ENCODE measurements at places on chromosomes 3 and 15.

GRCh38 chr15:74312445-74313007 lies 54.9 kb downstream of the CYP11A1 start:
- DNase-seq, result no peak

DNA sequence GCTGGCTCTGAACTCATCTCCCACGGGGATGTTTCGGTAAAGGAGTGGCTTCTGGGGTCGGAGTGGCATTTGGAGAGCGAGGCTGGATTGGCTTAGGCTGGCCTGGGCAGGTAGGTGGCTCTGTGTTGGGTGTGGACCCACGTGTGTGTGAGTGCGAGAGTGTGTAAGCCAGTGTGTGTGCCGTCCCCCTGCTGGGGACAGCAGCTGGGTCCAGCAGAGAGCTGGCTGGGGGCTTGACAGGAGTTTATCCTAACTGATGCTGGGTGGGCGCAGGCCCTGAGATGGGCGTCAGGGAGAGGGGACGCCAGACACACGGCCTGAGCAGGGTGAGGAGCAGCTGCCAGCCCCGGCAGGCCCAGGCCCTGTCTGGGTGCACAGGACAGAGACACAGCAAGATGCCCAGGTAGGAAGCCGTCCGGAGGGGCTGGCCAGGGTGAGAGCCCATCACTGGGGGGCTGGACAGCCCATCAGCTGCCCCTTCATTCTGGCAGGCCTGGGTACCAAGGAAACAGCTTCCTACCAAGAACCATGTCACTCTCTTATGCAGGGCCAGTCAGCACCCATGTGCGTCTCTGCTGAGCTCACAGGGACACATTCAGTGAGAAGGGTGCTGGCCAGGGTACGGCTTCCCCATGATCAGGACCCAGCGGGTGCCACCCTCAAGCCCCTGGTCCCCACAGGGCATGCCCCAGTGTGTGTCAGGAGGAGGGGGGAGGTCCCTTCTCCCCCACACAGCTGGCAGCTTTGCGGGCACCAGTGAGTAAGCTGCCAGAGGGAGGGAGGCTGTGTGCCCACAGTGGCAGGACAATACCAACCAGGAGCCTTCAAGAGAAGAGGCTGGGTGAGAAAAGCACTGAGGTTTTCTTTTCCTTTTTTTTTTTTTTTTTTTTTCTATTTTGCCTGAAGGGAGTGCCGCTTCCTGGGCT lies 1.1 kb downstream of the PAK6 start:
- DNase-seq, result no peak

DNA sequence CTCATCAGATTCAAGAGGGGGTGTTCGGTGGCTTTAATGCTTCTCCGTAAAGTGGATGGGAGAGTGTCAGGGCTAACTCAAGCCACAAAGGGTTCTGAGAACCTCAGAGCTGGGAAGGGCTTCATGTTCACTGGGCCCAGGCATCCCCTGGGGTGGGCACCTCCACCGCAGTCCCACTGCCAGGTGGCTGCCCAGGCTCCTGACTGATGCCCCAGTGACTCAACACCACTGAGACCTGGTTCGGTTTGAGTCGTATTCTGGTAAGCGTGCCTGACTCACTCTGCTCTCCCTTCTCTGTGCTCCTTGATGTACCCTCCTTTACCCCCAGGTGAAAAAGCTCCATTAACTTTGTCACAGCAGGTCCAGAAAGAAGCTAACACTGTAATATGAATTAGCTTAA lies 304.6 kb downstream of the RPLP1 start:
- DNase-seq, result no peak

GRCh38 chr3:149472030-149472797 lies 2.3 kb upstream of the TM4SF4 start:
- no peak for DNase-seq

- no peak for DNase-seq
These were observed 23.0 kb upstream of the MUSTN1 start for GRCh38 chr3:52857864-52858263.

- DNase-seq, result no peak
These were observed 12.7 kb downstream of the COL6A6 start for GRCh38 chr3:130529486-130530215.

GRCh38 chr3:100635273-100635701 lies 25.9 kb downstream of the ADGRG7 start:
- no peak for DNase-seq

DNA sequence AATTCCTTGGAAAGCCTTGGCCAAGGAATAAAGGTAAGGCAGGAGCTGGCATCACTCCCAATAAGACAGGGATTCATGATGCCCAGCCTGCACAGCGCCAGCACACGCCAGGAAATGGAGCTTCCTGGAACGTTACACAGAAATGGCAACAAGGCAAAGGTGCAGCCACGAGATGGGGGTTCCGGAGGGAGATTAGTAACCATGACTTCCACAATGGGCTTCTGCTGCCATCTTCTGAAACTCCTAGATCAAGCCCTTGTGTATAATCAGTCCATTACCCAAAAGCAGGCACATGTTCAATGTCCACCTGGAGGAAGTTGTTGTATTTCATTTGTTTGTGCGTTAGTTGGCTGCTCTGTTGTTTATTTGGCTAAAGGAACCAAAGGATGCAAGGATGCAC lies 131.2 kb upstream of the TRIM42 start:
- no peak for DNase-seq

DNA sequence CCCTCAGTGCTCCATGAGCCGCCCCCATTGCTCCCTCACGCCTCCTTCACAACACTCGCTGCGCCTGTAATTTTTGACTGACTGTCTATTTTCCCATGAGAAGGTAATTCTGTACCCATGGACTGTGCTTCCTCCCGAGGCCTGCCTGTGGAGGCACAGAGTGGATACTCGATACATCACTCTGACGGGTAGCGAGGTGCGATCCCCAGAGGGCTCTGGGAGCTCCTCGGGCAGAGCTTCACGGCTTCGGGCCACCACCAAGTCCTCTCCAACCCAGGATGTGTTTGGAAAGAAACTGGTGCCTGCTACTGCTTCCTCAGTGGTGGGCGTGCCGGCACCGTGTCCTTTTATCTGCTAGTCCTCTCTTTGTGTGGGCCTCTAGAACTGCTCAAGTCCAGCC lies 108.6 kb upstream of the DLG1 start:
- DNase-seq, result peak; percentile 59

GRCh38 chr3:41033956-41034519 lies 165.3 kb upstream of the CTNNB1 start:
- no peak for DNase-seq

DNA sequence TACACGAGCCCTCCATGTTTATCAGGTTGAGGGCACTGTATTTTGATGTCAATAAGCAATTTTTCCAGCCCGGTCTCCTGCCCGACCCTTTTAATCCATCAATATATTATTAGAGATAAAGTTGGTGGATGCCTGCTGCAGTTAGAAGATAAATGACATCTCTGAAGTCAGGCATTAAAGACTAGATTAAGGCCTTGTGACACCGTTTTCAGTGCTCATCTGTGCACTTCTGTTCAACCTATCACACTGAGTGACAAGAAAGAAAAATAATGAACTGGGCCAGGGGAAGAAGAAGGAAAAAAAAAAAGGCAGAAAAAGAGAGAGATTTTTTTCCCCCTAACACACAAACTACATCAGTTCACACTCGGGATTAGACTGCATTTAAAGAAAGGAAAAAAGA lies 371.8 kb downstream of the IL20RB start:
- DNase-seq, result no peak

DNA sequence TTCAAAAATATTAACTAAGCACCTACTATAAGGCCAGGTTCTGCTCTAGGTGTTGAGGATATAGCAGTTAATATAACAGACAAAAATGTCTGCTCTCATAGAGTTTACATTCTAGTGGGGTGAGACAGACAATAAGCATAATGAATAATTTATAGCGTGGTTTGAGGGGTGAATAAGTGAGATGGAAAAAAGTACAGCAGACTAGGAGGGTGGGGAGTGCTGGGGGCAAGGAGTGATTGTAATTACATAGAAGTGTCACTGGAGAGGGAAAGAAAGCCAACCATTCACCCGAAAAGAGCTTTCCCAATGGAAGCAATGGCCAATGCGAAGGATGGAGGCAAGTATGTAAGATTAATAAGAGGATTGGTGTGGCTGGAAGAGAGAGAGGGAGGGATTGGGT lies 552.9 kb upstream of the KCNMB2 start:
- DNase-seq, result no peak

DNA sequence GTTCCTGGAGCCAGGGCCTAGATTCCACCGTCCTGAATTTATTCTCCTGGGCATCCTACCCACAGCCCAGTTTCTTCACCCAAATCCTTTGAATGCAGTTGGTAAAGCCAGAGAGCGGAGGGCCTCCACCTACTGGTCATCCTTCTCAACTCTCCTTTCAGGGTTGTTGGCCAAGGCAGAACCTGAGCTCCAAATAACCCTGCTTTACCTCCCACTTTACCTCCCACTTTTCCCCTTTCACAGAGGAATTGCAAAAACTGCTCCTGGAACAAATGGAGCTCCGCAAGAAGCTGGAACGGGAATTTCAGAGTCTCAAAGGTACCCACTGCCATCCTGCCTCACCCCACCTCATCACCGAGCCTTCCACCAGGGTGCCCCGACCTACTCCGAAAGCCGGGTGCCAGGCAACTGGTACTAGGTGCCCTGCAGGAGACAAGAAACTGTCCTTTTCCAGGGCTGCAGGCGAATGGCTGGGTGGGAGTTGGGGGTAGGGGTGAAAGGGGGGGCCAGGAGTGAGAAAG lies 6.8 kb downstream of the SKOR1 start:
- DNase-seq, result no peak

GRCh38 chr3:29203851-29204250 lies 77.0 kb upstream of the RBMS3 start:
- no peak for DNase-seq

GRCh38 chr3:184583578-184584451 lies 22.2 kb downstream of the EPHB3 start:
- DNase-seq, result peak; percentile 88

DNA sequence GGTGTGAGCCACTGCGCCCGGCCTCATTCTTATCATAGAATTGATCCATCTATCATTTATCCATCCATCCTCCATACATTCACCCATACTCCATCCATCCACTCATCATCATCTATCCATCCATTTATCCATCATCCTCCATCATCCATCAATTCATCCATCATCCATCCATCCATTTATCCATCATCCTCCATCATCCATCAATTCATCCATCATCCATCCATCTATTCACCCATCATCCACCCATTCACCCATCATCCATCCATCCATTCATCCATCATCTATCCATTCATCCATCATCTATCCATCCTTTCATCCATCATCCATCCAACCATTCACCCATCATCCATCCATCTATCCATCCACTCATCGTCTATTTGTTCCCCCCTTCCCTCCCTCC lies 3.7 kb downstream of the TM6SF1 start:
- DNase-seq, result no peak

GRCh38 chr3:17195192-17195611 lies 310.4 kb downstream of the PLCL2 start:
- DNase-seq, result no peak

DNA sequence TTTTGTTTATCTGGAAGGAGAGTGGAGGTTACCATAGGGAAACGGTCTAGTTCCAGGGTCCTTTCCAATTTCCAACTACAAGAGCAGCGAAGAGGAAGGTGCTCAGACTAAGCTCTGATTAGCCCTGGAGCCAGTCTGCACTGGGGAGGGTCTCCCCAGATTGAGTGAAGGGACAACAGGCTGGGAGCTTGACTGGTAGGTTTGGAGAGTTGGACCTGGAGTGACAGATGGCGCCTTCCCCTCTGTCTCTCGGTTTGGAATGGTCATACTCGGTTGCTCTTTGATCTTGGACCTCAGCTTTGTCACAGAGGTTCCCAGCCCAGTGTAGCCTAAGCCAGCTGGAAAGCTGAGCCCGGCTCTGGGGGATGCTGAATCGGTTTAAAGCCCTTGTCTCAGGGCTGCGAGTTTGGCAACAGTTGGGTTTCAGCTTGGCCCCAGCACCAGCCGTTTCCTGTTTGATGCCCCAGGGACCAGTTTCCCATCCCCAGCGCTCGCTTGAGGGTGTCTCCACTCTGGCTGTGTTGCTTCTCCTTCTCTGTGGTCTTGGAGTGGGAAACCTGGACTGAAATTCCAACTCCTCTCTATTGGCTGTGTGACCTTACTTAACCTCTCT lies 53.1 kb upstream of the ULK4 start:
- peak; percentile 90 for DNase-seq

DNA sequence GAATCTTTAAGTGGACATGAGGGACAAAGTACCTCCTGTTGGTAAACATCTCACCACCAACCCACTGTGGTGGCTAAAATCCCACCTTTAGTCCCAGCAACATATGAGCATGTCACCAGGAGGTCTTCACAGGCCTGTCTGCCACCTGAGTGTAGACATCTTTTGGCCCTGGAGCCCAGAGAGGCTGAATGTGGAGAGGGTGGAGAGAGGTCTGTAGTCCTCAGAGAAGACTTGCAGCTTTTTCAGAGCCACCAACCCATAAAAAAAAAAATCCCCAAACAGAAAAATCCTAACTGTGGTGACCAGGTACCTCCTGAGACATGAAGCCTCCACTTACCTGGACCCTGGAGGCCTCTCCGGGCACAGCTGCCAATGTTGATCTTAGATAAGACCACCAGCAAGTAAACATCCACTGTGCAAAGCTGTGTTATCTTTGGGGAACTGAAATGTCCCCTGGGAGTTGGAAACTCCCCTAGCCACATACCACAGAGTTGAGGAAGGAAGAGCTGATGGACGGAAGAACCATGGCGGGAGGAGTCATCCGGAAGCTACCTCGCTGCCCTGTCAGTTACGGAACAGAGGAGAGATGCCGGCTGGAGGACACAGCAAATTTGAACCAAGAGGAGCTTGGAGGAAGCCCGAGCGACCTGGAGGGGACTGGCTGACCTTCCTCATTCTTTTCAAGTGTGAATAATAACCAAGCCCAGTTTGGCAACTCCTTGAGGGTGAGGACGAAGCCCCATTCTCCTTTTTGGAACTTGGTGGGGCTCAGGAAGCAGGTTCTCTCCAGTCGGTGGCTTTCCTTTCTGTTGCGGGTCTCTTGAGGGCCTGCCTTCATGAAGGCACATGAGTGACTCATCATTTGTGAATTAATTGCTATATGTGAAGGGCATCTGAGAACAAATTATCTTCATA lies at the start of gene GHRL:
Gene GHRL, minus strand, starts transcription at position 443 of the 915 bp plus-strand sequence. CDS start 2,767 bp downstream, outside the sequence.
- no peak for DNase-seq

DNA sequence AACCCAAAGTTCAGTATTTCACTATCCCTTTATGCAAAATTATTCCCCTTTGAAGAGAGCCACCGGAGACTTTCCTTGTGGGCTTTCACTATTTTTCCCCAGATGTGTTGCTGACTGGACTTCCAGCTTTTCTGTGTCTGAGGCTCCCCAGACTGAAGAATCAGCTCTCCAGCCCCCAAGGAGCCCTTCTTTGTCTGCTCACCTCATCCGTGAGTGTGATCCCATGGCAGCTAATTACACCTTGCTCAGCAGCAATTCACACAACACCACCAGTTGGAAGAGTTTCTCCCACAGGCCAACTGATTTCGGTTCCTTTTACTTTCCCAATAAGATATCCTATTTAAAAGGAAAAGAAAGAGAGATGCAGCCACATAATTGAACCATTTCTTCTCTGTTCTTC lies 249.5 kb upstream of the TRIM42 start:
- no peak for DNase-seq

DNA sequence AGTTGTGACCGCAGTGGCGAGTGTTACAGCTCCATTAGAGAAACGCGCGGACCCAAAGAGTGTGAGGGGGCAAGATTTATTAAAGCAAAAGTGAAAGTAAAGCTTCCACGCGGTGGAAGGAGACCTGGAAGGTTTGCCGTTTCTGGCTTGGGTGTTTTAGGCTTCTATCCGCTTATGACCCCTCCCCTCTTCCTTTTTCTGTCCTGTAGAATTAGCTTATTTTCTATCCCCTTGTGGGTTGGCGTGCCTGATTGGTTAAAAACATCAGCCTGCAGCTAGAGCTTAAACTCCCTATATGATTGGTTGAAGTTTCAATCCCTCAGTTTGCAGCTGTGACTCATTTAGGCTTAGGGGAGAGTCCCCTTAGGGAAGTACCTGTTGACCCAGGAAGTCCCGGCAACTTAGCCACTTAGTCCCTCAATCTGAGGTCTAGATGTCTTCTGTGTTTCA lies 39.6 kb downstream of the C3orf38 start:
- DNase-seq, result no peak

All from lower leg skin (tissue), 4 donors.